ENCODE measurements at places on chromosomes 11 and 22. TPM values are rescaled to one million over a fixed set of nuclear protein-coding genes. Genes with fewer than 3 reads are reported as not detected.

Gene SLCO2B1
- total RNA-seq: 0.30 TPM

Gene THY1
- 2.0 TPM for total RNA-seq

Gene SCUBE2
- not detected for total RNA-seq

Gene C22orf31
- not detected for total RNA-seq

Gene OR2AT4
- total RNA-seq: not detected

Gene AQP11
- total RNA-seq: 0.60 TPM

Gene OR5AP2
- not detected for total RNA-seq

Data from activated CD4-positive, alpha-beta memory T cell treated with anti-CD3 and anti-CD28 coated beads, Interleukin-2, amount 10 ng/mL, durations not matched to agents 7 days and 5 days (primary cell).